ENCODE measurements at places on chromosomes 1 and 21. TPM values are rescaled to one million over a fixed set of nuclear protein-coding genes. Genes with fewer than 3 reads are reported as not detected.
A peak's percentile ranks its signal among the peaks of the same experiment; 100 is the strongest.

- H3K27me3 ChIP-seq = no peaks in the 10 kb centered on the region
- no peaks in the 10 kb centered on the region for H3K36me3 ChIP-seq
- H3K4me3 ChIP-seq = no peak overlapping the region
- H3K4me1 ChIP-seq = peaks cover 2% of the 10 kb centered on the region
- no peak for DNase-seq
- H3K27ac ChIP-seq = no peak overlapping the region
Observed at GRCh38 chr1:95263450-95263849, 29.4 kb downstream of the RWDD3 start.

- H3K27ac ChIP-seq = no peak overlapping the region
- DNase-seq = no peak
- no peak overlapping the region for H3K4me3 ChIP-seq
- peaks cover 18% of the 10 kb centered on the region for H3K4me1 ChIP-seq
- H3K27me3 ChIP-seq = no peaks in the 10 kb centered on the region
Observed at GRCh38 chr1:172357753-172358385, 62.6 kb upstream of the C1orf105 start.

The GSTM3 gene
- 8.3 TPM for total RNA-seq

GRCh38 chr1:167409183-167409582, 109.1 kb downstream of the CD247 start:
- H3K4me3 ChIP-seq = no peak overlapping the region
- H3K4me1 ChIP-seq = peaks cover 6% of the 10 kb centered on the region
- H3K36me3 ChIP-seq = no peaks in the 10 kb centered on the region
- no peaks in the 10 kb centered on the region for H3K27me3 ChIP-seq

DNA sequence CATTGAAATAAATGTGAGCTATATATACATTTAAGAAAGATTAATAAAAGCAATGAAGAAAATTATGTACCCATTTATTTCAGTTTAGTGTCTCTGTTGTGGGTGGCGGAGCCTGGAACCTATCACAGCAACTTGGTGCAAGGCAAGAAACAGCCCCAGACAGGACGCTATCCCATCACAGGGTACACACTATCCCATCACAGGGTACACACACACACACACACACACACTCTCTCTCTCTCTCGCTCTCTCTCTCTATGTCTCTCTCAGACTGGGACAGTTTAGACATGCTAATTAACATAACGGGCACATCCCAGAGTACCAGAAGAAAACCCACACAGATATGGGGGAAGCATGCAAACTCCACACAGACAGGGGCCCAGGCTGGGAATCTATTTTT, 6.5 kb upstream of the IL6R start:
- no peaks in the 10 kb centered on the region for H3K27me3 ChIP-seq
- H3K4me1 ChIP-seq = no peaks in the 10 kb centered on the region
- H3K27ac ChIP-seq = no peak overlapping the region
- no peaks in the 10 kb centered on the region for H3K36me3 ChIP-seq

DNA sequence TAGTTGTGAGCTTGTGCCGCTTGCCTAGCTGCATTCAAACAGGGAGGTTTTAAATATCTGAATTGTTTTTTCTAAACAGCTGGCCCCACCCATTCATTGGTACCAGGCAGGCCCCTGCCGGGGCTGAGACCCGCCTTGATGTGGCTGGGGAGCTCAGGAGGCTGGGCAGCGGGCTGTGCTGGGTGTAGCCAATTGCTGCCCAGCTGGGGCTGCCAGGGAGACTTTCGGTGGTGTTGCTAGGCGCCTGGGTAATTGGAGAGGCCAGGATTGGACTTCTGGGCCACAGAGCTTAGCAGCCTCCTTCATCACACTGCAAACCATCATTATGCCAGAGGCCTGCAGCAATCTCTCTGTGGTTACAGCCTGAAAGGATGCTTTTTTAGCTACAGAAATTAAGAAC, 12.2 kb downstream of the RHBDL2 start:
- H3K36me3 ChIP-seq = no peaks in the 10 kb centered on the region
- no peaks in the 10 kb centered on the region for H3K4me1 ChIP-seq
- H3K27ac ChIP-seq = no peak overlapping the region
- DNase-seq = peak; percentile 17
- H3K27me3 ChIP-seq = peaks cover 2% of the 10 kb centered on the region
- H3K4me3 ChIP-seq = no peak overlapping the region

Data from glutamatergic neuron (in vitro differentiated cells).